ENCODE measurements at places on chromosomes 16 and 17.

DNA sequence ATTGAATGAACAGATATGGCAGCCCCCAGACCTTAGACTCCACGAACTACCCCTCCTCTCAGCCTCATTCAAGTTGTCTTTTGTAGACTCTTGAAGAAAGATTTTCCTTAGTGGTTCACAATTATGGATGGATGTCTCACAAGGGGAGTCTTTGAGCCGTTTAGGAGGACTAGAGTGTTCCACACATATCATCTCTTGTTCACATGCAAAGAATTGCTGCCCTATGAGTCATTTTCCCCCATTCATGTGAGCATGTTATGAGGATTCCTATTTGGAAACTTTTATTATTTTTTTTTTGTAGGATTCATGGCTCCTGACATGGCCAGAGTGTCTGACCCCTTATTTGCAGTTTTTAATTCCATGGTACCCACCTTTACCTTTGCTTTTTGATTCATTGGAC is 237.1 kb downstream of the SHISA9 start:
- DNase-seq, result no peak

GRCh38 chr17:18851201-18851600 is 6.7 kb upstream of the PRPSAP2 start:
- DNase-seq, result no peak

DNA sequence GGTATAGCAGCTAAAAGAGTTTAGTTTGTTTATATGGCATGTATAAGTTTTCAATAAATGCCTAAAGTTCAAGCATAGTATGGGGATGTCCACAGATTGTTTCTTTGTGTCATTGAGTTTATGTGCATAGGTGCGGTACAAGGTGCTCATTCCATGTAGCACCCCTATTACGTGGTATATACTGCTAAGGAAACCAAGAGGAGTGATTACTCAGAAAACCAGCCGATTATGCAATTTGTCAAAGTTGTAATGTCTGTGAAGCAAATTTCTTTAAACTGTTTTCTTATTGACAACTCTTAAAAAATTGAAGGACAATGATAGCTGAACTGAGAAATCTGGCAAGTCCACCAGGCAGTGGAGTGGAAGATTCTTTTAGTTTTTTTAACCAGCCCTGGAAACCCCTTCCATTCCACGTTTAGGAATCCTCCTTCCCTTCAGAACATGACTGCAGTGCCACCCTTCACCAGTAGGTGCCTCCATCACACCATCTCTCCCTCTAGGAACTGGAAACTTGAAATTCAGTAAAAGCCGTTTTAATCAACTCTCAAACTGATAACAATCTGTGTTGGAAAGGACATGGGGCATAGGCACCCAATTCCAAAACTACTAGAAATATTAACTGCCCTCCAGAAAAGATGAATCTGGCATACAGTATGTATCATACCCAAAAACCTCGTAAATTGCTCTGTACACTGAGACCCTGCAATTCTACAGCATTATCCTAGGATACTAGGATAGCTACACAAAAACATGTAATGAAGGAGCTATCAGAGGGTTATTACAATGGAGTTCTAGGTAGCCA is 43.5 kb downstream of the REXO5 start:
- DNase-seq, result peak; percentile 31

- no peak for DNase-seq
These were observed 53.8 kb downstream of the PECAM1 start for GRCh38 chr17:64336760-64337413.

- no peak for DNase-seq
These were observed 67.4 kb downstream of the SIAH1 start for GRCh38 chr16:48317614-48318315.
